Large intestine (tissue), 12 donors: ENCODE measurements at places on chromosomes 6 and 20. TPM values are rescaled to one million over a fixed set of nuclear protein-coding genes. Genes with fewer than 3 reads are reported as not detected.

Gene TRIM10
- polyA plus RNA-seq: 6.6 TPM

DNA sequence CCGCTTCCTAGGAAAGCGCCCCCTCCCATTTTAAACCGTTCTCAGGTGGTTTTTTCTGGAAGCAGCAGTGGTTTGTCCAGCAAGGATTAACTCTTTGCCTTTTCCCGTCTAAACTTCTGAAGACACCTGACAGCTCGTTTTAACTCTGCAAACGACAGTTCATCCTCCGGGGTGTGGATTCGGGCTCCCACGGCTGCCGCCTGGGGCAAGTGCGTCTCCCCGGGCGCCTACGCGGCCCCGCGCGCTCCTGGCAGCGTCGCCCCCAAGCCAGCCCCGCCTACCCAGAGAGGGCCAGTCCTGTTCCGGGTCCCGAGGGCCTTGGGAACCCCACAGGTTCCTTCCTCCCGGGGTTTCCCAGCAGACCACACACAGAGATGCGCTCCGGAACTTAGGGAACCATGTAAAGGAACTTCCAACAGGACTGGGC is 54.4 kb downstream of the PRR18 start:
- no peak for DNase-seq

- peak; percentile 75 for DNase-seq
Measured at GRCh38 chr6:32148289-32149091, 3.2 kb downstream of the PRRT1 start.

DNA sequence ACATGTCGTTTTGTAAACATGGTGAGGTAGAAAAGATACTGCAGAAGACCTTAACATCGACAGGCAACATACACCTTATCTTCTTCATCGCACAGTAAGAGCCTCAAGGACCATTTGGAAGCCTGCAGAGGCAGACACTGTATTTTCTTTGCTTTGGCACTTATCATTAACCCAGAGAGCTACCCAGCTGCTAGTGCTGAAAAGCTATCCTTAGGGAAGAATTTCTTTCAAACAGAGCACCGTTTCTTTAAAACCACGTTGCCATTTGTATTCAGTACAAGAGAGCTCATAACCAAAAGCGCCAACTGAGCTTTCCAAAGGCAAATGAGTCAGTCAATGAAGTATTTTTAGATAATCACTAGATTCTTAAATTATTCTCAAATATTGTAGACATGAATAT is 306.6 kb downstream of the EPM2A start:
- DNase-seq: no peak

- no peak for DNase-seq
Measured at GRCh38 chr6:133393891-133394290, 152.7 kb downstream of the EYA4 start.
